Erythroblast (primary cell): ENCODE measurements at places on chromosomes 4 and X.

DNA sequence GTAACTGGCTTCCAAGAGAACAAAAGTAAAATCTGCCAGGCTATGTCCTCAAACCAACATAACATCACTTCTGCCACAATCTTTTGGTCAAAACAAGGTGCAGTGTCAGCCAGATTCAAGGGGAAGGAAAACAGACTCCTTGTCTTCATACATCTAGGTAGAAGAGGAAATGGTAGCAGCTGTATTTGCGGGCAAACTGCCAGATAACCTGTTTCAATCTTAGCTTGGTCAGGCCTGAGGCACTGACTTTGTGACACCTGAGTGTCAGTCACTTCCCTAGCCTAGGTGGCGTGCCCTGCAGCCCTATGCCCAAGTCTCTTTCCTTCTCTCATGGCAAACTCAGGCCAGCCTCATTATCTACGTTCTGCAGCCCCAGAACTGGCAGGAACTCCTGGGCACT lies 146.2 kb upstream of the JADE1 start:
- DNase-seq = no peak

GRCh38 chrX:50971395-50971794 lies 60.9 kb downstream of the BMP15 start:
- no peak for DNase-seq

DNA sequence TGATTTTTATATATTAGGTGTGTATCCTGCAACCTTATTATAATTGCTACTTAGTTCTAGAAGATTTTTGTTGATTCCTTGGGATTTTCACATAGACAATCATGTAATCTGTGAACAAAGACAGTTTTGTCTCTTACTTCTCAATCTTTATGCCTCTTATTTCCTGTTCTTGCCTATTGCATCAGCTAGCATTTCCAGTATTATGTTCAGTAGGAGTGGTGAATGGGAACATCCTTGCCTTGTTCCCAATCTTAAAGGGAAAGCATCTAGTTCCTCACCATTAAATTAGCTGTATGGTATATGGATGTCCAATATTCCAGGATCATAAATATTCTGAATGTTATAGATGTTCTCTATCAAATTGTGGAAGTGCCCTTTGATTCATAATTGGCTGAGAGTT lies 41.8 kb downstream of the AWAT2 start:
- no peak for DNase-seq

GRCh38 chr4:119059221-119059620 lies 76.4 kb upstream of the MYOZ2 start:
- DNase-seq = no peak

- DNase-seq = peak; percentile 95
Observed at GRCh38 chr4:83010522-83011318, at the start of gene LIN54. Gene LIN54 (minus strand): TSS chr4:83010823. CDS start chr4:82984844, 25,979 bp downstream.

- DNase-seq = no peak
Observed at GRCh38 chr4:8533274-8533865, 46.8 kb upstream of the GPR78 start.

DNA sequence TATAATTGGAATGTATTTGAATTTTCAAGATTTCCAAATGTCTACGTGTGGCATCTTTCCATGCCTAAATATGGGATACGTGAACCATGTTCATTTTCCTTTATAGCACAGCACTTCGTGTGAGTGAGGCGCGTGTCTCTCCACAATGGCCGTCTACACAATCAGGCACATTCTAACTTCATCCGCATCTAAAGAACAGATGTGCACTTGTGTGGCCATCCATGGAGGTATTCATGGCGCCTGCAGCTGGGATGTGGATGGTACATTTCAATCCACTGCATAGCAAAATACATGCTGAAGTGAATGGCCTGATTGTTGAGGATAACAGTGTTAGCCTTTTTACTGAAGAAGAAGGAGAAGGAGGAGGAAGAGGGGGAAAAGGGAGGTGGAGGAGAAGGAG lies 34.5 kb upstream of the TRIM2 start:
- DNase-seq = no peak

DNA sequence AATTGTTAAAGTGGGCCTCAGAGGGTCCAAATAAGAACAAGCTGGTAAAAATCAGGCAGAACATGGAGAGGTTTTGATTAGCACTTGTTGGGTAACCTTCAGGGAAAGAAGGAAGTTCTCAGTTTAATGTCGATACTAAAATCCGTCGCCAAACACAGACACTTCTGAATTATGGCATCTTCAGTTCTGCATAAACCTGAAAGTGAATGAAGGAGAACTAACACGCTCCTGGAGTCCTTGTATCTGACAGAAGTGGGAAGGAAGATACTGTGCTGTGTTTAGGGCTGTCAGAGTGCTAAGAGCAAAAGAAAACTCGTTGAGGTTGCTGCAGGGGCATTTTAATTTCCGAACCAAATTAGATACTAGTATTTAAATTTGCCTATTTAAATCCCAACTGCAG lies 106.2 kb downstream of the TMA16 start:
- DNase-seq = no peak

DNA sequence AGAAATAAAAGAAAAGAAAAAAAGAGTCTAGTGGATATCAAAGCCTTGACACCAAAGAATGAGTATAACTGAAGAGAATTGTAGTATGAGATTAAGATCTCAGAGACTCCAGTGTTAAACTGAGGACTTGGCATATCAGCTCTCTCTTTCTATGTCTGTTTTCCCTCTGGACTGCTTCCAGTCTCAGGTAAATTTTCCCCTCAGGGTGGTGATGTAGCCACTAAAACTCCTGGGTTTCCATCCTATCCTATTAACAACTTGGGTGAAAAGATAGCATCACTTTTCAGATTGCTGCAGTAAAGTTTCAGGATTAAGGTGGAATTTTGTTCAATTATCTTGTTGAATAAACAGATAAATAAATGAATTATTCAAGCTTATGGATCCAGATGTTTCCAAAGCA lies 85.7 kb downstream of the ATP10D start:
- no peak for DNase-seq

DNA sequence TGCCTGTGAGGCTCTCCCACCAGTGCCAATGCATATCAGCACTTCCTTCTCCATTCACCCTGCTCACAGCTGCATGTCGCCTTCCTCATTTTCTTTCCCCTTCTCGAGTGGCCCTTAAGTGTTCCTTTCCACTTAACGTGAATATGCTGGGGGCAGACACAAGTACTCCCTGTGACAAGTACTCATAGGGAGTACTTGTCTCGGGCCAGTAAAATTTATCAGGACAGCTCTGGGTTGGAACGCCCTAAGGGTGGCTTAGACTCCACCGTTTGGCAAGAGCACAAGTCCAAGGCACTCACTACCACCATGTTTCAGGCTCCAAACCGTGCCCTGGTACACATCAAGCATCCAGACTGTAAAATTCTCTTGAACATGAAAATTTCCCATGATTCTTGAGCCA lies 3.9 kb upstream of the LDOC1 start:
- DNase-seq = no peak

DNA sequence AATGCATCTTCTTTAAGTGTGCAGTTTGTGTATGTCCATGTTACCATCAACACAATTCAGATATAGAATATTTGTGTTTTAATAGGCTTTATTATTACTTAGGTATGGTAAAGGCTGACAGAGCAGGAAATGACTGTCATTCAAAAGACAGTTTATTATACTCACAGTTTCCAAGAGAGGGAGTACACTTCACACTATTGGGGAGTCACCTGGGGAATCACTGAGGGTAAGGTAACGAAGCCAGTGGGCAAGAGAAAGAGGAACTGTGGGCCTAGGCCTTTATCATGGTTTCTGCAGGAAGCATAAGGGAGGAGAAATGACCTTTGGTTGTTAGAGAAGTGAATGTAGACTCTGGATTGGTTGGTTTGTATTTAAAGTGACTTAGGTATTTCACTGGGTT lies 235.1 kb upstream of the HCCS start:
- DNase-seq = no peak

GRCh38 chr4:163663454-163664225 lies 169.2 kb downstream of the TMA16 start:
- no peak for DNase-seq

GRCh38 chrX:3326681-3327080 lies 19.8 kb downstream of the MXRA5 start:
- DNase-seq = peak; percentile 1

GRCh38 chr4:22191565-22191964 lies 243.0 kb upstream of the KCNIP4 start:
- no peak for DNase-seq

DNA sequence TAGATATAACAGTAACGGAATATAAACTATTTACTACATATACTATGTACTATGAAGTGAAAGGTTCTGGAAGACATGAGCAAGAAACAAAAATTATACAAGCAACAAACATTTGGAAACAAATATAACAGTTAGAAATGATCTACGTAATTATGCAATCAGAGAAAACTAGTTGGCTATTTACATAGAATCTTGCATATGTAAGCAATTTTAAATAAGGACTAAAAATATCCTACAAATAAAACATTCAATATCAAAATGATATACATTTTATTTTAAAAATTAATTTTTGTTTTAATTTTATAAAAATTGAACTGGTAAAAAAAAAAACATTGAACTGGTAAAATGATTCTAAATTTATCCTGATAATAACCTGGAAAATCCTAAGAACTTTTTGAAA lies 642.5 kb upstream of the PCDH10 start:
- DNase-seq = no peak

- no peak for DNase-seq
Observed at GRCh38 chrX:130738638-130739195, 164.3 kb downstream of the ENOX2 start.

GRCh38 chr4:3285558-3286334 lies 7.1 kb upstream of the RGS12 start:
- DNase-seq = no peak

GRCh38 chr4:82493721-82494425 lies 63.5 kb downstream of the ENOPH1 start:
- DNase-seq = no peak

DNA sequence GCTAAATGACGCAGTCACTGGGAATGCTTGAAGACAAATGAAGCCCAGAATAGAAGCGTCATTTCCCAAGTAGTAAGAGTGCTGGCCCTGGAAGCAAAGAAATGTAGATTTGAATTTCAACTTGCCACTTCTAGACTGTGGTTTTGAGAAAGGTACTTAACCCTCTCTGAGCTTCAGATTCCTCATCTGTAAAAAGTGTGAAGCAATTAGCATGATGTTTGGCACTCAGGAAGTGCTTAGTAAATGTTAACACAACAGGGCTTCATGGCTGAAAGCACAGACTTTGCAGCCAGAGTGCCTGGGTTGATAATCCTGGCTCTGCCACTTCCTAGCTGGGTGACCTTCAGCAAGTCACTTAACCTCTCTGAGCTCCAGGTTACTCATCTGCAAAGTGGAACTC lies 147.4 kb upstream of the RPS6KA3 start:
- DNase-seq = no peak

GRCh38 chr4:54228056-54228527 lies 1.0 kb upstream of the PDGFRA start:
- DNase-seq = peak; percentile 37

DNA sequence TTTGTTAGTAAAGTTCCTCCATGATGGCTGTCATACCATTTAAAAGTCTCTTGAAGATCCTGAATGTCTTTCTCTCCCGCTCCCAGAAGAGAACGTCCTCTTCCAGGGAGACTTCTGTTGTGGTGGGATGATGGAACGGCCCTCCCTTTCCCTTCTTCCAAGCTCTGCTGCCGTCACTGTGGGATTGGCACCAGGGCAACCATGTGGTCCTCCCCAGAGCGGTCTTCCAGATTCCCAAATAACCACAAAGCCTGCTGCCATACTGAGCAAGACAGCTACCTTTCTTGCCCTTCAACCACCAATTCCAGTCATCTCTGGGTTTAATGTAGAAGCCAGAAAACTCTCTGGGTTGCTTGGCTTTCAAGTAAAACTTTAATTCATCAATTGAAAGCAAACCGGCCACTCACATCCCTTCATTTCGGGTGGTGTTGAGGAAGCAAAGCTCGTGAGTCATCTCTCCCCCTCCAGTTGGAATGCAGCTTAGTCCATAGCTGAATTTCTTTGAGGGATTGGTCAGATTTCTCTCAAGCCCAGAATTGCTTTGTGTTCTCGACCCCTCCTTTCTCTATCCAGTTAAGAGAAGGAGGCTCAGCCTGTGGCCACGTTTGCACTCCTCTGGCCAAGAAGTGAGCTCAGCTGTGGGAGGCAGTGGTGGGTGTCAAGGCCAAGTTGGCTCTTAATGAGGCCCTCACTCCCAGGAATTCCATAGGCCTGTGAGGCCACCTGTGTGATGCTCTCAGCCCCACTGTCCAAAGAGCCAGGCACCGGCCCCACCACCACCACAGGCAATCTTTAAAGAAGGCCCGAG lies 36.9 kb downstream of the FHDC1 start:
- no peak for DNase-seq

DNA sequence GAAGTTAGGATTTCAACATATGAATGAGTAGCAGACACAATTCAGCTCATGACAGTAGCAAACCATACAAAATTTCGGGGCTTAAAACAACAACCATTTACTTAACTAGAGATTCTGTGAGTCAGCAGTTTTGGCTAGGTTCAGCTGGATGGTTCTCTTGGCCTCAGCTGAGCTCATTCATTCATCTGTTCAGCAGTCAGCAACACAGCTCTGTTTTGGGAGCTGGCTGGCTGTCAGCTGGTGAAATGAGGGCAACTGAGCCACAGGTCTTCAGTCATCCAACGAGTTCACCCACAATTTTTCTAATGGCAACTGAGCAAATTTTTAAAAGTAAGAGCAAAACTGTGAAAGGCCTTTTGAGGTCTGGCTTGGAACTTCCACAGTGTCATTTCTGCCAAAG lies 2005.1 kb upstream of the AGA start:
- no peak for DNase-seq

DNA sequence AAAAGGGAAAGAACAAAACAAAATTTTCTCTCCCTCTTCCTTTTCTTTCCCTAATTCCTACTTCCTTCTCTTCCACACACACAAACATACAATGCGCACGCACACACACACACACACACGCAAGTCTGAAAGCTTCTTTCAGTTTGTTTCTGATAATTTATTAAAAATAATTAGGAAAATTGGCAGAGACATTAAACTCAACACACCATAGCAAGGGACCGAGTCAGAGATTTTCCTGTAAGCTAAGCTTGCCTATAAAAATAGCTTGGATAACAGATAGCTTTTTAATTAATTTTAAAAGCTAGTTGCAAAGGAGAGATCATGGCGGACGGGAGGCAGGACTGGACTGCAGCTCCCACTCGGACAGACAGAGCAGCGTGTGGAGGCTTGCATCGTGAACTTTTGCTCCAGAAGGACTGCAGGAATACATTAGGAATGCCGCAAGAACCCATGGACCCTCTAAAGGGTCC lies 92.6 kb upstream of the MAPK10 start:
- no peak for DNase-seq

DNA sequence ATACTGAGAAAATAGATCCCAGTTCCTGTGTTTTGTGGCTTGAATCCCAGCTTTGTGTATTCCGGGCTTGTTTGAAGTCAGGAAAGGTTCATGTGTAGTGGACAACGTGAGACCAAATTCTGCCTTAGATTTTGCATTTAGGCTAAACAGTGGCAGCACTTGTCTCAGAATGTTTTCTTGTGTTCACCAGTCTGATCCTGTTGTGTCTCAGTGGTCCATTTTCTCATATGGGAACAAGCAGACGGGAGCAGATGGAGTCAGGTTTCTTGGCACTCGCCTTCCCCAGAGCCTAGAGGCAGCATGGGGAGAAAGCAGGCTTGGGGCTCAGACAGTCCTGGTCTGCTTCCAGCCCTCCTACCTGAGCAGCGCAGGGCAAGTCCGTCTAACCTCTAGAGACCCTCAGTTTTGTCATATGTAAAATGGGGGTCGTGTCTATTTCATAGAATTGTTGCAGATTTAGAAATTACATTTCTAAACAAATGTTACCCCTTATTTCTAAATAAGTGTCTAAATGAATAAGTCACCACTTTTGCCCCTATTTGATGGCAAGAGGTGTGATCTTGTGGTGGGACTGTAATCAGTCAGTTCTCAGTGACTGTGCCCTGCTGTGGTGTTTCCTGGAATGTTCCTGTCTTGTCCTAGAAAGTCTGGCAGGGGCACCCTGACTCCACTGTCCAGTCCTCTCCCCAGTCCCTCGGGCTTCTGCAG lies 28.3 kb upstream of the MSANTD1 start:
- no peak for DNase-seq
